ENCODE measurements at places on chromosomes 16 and 17.

- DNase-seq = no peak
Measured at GRCh38 chr16:75304521-75305363, 53.3 kb upstream of the BCAR1 start.

DNA sequence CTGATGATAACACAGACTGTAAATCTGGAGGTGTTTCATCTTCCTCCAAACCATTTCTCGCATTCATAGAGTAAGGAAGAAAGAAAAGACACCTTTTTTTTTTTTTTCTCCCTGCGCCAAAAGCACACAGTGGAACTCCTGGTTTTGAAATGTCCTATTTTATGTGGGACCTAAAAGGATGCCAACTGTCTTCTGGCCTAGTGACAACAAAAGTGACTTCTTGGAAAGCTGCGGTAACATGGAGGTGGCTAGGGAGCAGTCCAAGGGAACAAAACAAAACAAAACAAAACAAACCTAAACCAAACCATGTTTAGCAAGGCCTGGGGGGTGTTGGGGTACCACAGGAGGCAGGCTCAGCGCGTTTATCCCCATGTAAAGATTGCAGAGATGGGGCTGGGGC, 174.8 kb downstream of the XYLT1 start:
- no peak for DNase-seq

DNA sequence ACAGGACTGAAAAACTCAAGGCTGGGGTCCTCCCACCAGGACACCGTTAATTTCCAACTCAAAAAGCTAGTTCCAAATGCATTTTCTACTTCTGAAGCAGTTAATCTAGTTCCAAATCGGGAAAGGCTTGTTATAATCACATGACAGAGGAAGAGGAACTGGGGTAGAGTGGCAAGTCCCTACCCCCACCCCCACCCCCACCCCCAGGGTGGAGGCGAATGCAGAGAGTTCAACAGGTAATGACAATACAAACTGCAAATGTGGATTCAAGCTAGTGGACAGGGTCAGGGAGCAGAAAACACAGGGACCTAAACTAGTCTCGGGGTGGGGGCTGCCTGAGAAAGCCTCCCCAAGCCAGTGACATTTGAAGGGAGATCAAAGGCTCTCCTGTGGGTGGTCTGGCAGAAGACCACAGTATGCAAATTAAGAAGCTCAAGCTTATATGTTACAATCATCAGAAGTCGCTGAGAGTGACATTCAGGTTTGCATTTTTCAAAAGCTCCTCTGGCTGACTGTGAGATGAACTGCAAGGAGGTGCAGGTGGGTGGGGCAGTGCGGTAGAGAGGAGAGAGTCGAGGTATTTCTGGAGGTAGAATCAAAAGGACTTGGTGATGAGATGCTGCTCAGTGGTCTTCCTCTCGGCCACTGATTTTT, 56.4 kb upstream of the SLC25A19 start:
- DNase-seq = peak; percentile 47

DNA sequence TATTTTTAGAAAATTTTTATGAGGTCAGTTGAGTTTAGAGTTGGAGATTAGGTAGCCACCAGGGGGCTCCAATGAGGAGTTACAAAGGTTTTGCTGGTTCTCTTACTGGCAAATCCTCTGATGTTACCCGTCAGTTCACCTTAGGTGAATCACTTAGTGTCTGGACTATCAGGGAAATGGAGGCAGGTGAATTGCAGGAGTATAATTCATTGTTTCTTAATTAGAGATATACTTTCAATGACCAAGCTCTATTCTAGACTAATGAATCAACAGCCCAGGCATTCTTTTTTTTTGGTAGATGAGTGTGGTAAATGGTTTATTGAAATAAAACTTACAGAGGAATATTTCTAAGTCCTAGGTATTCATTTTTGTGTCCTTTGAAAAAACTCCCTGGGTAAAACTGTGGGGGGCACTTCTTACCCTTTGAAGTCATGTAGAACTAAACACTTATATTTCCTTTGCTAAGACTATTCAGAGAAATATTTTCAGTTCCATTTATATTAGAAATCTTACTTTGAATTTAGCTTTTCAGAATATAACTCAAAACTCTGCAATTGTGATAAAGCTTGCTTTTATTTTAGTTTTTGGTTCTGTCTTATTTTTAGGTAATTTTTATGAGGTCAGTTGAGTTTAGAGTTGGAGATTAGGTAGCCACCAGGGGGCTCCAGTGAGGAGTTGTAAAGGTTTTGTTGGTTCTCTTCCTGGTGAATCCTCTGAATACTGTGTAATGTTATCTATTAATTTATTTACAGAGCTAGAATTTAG, 17.7 kb downstream of the PSMD11 start:
- no peak for DNase-seq

DNA sequence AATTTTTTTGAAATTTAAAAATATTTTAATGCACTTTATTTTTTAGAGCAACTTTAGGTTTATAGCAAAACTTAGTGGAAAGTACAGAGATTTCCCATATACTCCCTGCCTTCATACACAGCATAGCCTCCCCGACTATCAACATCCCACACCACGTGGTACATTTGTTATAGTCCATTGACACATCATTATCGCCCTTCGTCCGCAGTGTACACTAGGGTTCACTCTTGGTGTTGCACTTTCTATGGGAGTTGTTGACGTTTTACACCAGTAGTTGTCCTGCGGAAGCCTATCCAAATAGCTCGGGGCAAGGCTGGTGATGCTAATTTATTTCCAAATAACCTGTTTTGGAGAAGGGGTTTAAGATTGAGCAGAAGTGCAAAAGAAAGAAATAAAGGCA, 52.6 kb downstream of the MYH3 start:
- DNase-seq = no peak

- DNase-seq = no peak
Measured at GRCh38 chr16:30049871-30050270, 15.7 kb upstream of the ALDOA start.

- DNase-seq = no peak
Measured at GRCh38 chr17:12097326-12097725, 76.6 kb downstream of the MAP2K4 start.

GRCh38 chr16:67649494-67649931, 4.6 kb downstream of the CARMIL2 start:
- DNase-seq = no peak

GRCh38 chr16:57041182-57042156, 50.9 kb upstream of the CPNE2 start:
- peak; percentile 46 for DNase-seq

- no peak for DNase-seq
Measured at GRCh38 chr17:18328643-18329204, 13.6 kb downstream of the SMCR8 start.

DNA sequence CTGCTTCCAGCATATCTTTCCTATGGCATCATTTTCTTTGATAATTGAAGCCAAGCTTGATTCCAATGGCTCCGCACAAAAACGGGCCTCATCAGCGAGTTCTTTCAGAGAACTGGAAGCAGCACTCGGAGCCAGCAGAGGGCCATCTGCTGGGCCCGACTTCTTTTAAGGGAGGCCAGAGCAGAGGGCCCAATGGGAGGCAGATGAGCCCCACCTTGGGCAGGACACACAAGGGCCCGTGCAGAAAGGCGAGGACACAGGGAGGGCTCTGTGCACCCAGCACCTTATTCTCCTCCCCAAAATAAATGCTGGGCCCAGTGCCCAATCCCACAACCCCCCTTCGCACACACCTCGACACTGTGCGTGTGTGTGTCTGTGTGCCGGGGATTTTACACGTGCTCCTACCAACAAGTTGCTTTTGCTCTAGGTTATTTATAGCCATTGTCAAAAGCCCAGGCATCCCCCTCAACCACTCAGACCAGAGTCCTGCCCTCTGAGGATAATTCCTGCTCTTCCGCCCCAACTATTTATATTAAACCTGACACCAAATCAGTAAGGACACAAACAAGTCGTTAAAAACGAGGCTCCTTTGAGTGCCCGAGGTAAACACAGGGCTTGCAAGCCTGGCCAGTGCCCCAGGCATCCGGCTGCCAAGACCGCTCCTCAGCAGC, 6.8 kb downstream of the AXIN2 start:
- no peak for DNase-seq

DNA sequence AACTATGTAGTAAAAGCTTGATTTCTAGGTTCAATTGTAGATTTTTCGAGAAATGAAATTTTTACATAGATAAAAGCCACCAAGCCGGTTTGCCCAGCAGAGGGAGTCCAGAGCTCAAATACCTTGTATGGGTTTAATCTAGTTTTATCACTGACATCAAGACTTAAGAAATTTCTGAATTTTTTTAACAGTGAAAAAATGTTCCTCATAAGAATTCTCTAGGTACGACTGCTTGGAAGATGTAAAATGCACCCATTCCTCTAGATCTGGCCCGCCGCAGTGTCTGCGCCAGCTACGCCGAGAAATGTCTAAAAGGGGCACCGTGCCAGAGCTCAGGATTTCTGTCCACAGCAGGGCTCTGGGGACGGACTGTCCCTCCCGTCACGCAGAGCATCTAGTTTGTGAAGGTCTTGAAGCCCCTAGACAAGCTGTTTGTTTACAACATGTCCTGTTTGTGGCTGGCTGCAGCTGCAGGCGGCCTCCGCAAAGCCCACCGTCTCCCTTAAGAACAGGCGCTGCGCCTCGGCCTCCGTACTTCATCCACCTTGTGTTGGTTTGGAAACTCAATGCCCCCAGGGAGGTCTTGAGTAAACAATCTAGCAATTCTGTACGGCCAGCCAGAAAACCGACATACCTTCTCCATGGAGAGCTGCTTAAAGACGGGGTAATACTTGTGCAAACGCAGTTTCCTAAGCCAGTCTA, 24.8 kb downstream of the MAP1LC3B start:
- no peak for DNase-seq

DNA sequence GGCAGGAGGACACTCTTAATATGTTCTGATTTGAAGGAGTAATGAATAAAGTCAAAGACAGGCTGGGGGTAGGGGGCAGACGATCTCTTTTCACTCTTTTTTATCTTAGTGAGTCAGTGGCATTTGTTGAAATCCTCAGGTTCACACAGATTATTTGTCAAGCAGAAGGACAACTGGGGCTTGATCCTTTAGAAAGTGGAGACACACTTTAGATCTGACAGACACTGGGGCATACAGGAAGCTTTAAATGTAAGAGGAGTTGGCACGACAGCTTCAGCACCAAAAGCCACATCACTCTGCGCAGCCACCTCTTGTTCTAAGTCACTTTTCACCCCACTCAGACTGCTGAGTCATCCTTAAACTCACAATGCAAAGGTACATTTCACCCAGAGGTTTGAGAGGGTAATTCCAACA, 121.5 kb downstream of the STXBP4 start:
- DNase-seq = peak; percentile 5

Measured in GM12892 (cell line).